Aortic smooth muscle cell (primary cell): ENCODE measurements at places on chromosomes 2 and 18. TPM values are rescaled to one million over a fixed set of nuclear protein-coding genes. Genes with fewer than 3 reads are reported as not detected.

VWA3B gene
- total RNA-seq, result not detected in 2 replicates

LOXHD1 gene
- total RNA-seq, result not detected in 2 replicates

MALL gene
- 12.3 and 44.5 TPM in 2 replicates for total RNA-seq

CSRNP3 gene
- total RNA-seq, result 0.92 and 3.1 TPM in 2 replicates

C2orf72 gene
- total RNA-seq, result 0.25 and 0.26 TPM in 2 replicates

RNMT gene
- 14.3 and 20.3 TPM in 2 replicates for total RNA-seq

GALNT3 gene
- total RNA-seq, result 0.44 and 2.0 TPM in 2 replicates

CCDC85A gene
- 0.13 and 0.19 TPM in 2 replicates for total RNA-seq

SERPINB10 gene
- total RNA-seq, result 0.13 TPM in 1 of 2 replicates, not detected in the other

DES gene
- total RNA-seq, result 0.13 and 0.62 TPM in 2 replicates

SERPINB12 gene
- total RNA-seq, result not detected in 2 replicates
